Natural killer cell treated with Interleukin-12 subunit alpha and Interleukin-12 subunit beta and Interleukin-15 and Interleukin-18, amount 100 ng/mL, for 72 hours (primary cell): ENCODE measurements at places on chromosomes 2 and 18.

DNA sequence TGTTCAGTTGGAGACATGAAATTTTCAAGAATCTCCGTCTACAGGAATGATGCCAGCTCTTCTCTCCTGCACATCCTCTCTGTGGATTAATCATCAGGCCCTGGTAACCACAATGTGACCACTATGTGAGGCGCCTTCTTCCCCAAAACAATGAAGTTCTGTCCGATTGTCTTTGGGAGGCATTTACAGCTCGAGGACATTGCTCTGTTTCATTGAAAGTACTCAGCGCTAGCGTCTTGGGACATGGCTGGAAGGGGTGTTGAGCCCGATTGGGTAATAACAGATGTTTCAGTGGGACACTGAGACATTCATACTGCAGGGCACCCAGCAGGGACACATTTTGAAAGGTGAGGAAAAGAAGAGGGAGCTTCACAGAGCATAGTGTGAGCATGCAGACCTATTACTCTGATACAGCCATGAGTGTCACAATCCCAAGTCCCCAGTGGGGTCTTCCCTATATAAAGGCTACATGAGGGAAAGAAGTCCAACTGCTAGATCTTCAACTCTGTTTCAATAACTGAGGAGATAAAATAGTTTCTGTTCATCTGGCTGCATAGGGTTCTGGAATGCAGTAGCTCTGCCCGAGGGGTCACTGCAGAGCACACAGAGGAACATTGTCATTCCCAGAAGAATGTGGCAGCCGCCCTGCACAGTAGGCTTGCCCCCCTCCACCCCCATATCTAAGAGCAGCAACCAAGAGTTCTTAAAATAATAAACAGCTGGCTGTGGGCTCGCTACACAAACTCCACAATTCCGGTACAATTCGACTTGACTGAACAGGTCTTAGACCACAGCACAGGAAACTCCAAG, 237.3 kb downstream of the OSR1 start:
- no peak for DNase-seq

GRCh38 chr2:235500761-235501672, 7.2 kb downstream of the AGAP1 start:
- no peak for DNase-seq

GRCh38 chr2:23375448-23375847, 9.5 kb upstream of the KLHL29 start:
- no peak for DNase-seq

DNA sequence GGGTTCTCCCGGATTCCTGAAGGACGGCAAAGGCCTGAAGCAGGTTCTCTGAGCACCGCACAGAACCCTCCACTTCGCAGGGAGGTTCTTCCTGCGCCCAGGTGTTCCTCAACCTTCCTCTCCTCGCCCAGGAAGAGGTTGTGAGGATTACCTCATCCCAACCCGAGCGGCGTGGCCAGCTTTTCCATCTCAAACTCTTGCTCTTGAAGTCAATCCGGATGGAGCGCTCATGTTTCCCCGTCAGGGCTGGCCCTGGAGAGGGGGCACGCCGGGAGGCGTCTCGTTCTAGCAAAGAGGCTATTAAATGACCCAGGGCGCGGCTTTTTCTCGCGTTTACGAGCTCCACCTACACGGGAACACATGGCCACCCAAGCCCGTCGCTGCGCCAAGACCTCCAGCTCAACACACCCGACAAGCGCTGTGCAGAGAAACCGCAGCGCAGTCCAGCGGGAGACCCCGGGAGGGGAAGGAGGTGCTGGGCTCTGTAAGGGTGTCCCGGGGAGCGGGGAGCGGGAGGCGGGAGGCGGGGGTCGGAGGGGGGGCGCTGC, 540 bp upstream of the RAB10 start:
- DNase-seq: peak; percentile 65

- no peak for DNase-seq
Observed at GRCh38 chr2:72024451-72025175, 123.0 kb downstream of the CYP26B1 start.

DNA sequence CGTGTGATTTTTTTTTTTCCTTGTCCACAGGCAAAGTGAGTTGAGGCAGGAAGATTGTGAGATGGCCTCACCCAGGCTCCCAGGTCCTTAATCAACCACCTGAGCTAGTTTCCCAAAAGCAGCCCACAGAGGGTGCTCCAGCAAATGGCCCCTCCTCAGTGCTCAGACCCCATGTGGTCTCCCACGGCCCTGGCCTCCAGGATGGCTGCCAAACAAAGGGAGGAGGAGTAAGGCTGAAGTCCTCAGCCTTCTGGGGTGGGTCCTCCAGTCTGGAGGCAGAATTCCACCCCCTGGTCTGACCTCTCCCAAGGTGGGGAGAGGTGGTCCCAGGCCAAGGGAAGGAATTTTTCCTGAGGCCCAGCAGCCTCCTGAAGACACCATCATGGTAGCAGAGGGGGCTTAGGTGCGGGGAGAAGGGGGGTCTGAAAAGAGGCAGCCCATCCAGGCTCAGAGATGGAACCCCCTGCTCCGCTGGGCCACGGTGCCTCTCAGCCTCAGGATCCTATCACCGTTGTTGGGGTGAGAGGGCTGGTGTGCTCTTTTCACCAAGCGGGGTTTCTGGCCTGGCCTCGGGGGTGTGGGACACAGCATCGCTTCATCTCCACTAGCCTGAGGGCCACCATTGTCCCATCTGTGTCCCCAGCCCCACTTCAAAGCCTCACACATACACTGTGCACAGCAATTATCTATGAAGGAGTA, 2.3 kb downstream of the NGEF start:
- DNase-seq: no peak

DNA sequence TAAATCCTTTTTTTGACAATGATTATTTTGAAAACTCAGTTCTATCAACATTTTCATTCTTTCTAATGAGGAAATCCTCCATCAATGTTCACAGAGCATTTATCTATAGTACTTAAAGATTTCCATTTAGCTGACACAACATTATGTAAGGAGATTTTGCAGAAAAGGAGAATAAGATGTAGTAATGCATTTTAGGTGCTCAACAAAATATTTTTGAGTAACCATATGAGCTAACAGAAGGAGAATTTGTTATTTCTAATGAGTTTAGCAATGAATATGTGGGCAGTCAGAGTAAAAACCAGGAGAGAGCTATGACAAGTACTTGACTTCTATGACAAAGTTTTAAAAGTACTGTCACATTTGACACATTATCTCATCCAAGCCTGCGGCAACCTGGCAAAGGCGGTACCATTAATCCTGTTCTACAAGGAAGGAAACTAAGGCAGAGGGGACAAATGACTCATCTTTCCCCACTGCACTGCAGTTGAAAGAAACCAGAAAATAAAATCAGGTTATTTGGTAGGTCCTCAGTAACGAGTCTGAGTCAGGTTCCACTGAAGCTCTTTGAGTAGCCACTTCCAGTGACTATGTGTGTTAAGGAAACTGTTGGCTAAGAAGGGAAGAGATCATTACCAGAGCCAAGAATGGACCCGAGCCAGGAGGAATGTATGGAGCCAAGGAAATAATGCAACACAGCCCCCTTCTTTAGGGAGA, 134.1 kb upstream of the ITGB6 start:
- DNase-seq: no peak

DNA sequence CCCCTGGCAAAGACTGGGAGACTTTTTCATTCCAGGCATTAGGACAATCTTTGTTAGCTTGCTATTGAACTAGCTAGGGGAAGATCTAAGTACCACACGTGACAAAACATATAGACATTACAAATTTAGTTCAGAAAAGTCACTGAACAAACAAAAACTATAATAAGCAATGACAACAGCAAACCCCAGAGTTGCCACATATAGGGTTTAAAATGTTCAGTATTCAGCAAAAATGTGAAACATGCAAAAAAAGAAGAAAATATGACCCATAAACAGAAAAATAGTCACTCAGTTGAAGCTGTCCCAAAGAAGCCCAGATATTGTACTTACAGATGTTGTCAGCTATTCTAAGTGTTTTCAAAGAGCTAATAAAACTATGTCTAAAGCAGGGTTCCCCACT, 431.1 kb upstream of the CDH2 start:
- no peak for DNase-seq

- DNase-seq: no peak
Observed at GRCh38 chr2:109367683-109368082, 238.7 kb downstream of the SH3RF3 start.

DNA sequence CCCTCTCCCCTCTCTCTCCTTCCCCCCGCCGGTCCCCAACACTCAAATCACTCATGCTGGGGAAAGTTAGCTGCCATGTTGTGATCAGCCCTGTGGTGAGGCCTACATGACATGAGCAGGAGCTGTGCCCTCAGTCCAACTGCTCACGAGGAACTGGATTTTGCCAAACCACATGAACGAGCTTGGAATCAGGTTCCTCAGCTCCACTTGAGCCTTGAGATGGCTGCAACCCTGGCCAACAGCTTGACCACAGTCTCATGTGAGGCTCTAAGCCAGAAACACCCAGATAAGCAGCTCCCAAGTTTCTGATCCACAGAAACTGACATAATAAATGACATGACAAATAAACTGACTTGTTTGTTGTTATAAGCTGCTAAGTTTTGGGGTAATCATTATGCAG, 38.4 kb downstream of the ARL4C start:
- DNase-seq: no peak

GRCh38 chr18:25341831-25342230, 10.1 kb downstream of the ZNF521 start:
- DNase-seq: no peak

DNA sequence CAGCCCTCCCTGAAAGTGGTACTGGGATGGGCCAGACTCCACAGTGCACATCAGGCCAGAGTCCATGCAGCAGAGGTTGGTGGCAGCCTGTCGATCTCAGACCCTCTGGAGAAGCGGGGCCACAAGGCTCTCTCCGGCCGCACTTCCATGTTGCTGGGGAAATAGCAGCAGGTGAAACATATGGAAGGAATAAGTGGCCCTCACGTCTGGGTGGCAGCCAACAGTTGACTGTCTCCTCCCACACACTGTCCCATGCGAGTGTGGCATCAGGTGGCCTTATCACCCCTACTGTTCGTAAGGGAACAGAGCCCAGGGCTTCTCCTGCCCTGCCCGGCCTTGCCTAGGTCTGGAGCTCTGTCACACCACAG, 58.1 kb upstream of the FOSL2 start:
- DNase-seq: no peak

GRCh38 chr18:36493349-36494159, 196.0 kb downstream of the FHOD3 start:
- no peak for DNase-seq

- DNase-seq: no peak
Observed at GRCh38 chr2:224882291-224883171, 159.7 kb downstream of the DOCK10 start.

DNA sequence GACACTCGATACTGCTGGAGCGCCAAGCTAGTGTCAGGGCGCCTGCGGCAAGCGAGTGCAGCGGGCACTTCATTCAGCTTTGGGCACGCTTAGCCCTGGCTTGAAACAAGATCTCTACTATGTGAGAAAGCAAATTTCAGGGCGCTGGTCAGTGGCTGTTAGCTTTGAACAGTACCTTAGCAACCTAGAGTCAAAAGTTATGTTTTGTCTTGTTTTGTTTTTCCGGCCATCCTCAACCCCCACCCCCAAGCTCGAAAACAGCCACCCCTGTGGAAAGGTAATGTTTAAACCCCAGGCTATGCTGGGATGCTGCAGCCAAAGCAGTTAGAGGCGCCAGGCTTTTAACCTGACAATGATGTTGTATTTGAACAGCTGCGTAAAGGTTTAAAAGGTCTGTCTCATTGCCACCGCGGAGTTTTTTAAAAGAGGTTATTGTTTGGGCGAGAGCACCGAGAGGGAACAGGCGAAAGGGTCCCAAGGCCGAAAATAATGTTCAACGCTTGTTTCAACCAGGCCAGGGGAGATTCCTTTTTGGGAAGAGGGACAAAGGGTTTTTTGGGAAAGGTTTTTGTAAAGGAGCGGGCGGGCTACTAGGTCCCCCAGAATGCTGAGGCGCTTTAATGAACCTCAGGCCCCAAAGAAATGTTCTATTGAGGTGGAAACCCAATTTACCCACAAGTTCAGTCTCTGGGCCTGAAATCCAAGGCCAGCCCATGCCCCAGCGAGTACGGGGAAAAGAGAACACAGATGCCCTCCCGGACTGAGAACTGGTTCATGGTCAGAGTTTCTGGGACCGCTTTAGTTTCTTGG, 2.3 kb upstream of the HOXD10 start:
- no peak for DNase-seq

DNA sequence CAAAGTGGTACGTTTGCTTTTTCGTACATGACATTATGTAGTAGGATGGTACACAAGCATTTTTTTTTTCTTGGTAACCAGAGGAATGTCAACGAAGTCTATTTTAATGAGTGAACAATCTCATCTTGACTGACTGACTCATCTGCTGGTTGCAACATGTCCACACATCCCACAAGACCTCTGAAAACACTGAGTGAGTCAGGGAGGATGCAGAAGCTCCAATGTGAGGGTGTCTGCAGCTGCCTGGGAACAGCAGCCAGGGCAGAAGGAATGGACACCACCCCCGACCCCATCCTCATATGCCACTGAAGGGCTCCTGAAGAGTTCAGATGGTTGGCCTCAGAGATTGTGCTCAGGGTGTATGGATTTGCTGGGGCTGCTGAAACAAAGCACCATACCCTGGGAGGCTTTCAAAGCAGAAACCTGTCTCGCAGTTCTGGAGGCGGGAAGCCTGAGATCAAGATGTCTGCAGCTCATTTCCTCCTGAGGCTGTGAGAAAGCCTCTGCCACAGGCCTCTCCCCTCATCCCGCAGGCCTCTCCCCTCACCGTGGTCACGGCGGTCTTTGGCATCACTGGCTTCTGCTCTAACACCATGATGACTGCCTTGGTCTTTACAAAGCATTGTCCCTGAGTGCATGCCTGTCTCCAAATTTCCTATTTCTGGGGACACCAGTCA, 124.6 kb downstream of the LRATD1 start:
- no peak for DNase-seq

DNA sequence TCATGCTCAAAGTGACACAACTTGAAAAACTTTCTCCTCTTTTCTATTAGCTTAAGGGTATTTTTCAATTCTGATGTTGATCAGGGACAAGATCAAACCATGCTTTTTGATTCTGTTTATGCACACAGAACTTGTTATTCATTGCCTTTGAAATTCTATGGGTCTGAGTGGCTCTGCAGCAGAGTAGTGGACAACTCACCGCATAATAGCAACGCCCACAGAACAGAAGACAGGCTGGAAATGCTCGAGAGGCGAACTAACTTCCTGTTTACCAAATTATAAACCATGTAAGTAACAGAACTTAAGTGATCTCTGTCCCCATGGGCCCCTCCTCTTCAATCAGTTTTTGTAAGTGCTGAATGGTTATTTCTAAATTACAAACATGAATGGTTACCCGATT, 131.2 kb downstream of the CBLN2 start:
- DNase-seq: no peak

GRCh38 chr2:159797543-159798375, at the start of gene CD302:
CD302 (minus strand) TSS chr2:159798208; CDS start chr2:159798198, 10 bp downstream.
- DNase-seq: peak; percentile 60

DNA sequence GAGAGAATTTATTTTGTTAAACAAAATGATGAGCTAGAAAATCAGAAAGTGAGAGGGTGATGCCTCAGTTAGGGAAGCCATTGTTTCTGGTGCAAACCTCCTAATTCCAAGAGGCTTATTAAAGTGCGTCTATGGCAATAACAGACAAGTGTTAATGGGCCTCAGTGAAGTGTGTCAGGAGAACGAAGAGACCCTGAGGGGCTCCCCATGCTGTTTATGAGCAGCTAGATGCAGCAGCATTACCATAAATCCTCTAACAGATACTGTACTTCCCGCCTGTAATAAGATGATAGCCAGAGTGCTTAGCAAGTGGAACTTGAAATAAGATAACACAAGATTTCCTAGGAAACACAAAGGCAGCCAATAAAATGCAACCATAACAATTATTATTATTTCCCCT, 157.4 kb downstream of the MYT1L start:
- DNase-seq: no peak
